Kidney epithelial cell (primary cell): ENCODE measurements at places on chromosomes 7 and 10. TPM values are rescaled to one million over a fixed set of nuclear protein-coding genes. Genes with fewer than 3 reads are reported as not detected.

DNA sequence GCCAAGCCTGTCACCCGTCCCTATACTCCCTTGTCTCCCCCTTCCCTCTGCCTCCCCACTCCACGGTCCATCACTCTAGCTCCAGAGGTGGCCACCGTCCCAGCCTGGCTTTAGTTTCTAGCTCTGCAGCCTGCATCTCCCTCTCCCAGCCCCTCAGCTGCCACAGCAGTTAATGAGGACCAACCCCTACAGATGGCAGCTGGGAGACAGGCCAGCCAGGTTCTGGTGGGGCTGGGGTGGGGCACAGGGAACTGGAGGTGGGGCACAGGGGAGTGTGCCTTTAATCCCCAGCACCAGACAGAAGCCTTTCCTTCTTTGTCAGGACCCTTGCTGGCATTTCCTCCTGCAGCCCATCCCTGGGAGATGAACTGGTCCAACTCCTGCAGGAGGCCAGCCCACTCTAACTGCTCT, 21.1 kb downstream of the UNC5B start:
- DNase-seq: no peak

DNA sequence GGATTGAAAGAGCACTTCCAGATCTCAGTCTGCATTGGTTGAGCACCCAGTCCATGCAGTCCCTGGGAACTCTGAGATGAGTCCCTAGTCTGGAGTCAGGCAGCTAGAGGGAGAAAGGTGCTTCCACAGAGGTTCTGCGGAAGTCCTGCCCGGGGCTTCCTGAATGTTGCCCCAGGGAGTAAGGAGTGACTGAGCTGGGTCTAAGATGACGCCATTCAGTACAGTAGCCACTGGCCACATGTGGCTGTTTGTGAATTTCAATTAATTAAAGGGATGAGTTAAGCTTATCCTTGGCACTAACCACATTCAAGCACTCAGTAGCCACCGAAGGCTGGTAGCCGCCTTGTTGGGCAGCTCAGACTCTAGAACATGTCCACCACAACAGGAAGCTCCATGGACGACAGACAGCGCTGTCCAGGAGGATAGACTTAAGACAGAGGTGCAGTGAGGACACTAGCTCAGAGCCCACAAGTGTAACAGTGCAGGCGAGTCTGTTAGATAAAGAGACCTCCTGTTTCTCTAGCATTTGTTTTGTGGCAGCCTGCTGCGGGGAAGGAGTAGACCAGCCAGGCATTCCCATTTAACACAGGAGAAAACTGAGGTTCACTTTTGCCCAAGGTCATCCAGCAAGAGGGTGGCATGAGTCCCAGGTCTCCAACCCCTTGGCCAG, 101.6 kb upstream of the PPIF start:
- no peak for DNase-seq

DNA sequence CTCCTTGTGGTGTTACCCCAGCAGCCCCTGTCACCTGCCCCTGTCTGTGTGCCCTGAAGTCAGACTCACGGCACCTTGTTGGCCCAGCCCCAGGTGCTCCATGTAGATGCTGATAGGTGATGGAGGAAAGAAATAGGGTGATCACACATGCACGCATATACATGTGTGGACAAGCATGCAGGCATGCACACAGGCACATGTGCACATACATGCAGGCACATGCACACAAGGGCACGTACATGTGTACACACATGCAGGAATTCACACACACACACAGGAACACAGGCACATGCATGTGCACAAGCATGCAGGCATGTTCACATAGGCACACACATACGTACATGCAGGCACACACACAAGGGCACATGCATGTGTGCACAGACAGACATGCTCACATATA, 16.6 kb upstream of the ELFN1 start:
- no peak for DNase-seq

DNA sequence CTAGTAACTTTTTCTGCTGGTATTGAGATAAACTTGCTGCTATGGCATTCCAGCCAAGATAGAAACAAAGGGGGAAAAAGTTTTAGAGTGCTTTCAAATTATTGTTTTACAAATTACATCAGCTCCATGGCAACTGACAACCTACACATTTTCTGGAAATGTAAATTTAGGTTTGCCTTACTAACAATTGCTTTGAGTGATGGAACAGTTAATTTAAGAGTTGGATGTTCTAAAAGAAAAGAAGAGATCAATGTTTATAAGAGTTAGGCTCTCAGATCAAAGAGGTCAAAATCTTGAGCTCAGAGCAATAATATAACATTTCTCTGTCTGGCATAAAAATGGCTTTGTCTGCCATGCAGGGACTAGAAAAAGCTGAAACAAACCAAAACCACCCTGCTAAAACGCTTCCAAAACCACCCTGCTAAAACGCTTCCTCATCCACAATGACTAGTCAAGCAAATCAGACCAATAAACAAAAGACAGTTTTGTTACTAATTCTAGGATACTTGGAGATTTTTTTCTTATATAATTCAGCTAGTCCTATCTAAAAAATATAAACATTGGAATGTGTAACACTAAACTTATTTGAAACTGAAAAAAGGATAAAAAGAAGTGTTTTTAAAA, 32.3 kb downstream of the ORC5 start:
- DNase-seq: no peak

- DNase-seq: no peak
Measured at GRCh38 chr10:58385784-58386112, 538 bp downstream of the TFAM start.

- no peak for DNase-seq
Measured at GRCh38 chr10:100723180-100723579, 22.2 kb upstream of the PAX2 start.

GRCh38 chr10:12540341-12540781, 191.0 kb downstream of the CAMK1D start:
- DNase-seq: no peak

- no peak for DNase-seq
Measured at GRCh38 chr10:119320981-119321380, 113.6 kb downstream of the GRK5 start.

GRCh38 chr10:30431435-30431911, 2.5 kb upstream of the MAP3K8 start:
- DNase-seq: no peak

The OR2A1 gene
- total RNA-seq: under 0.01 TPM in 1 of 2 replicates, not detected in the other

The EZH2 gene
- 17.7 and 19.7 TPM in 2 replicates for total RNA-seq

The RBP4 gene
- not detected in 2 replicates for total RNA-seq
